ENCODE measurements at places on chromosomes 1 and 21. TPM values are rescaled to one million over a fixed set of nuclear protein-coding genes. Genes with fewer than 3 reads are reported as not detected.

AGBL4 gene
- total RNA-seq = 5.5 TPM

COL11A1 gene
- total RNA-seq = 27.5 TPM

SLAMF6 gene
- not detected for total RNA-seq

PLPPR5 gene
- 0.29 TPM for total RNA-seq

HES4 gene
- total RNA-seq = 19.7 TPM
